Esophagus squamous epithelium (tissue), 5 donors: ENCODE measurements at places on chromosomes 16 and 17.

GRCh38 chr16:74836111-74836671, 61.6 kb upstream of the FA2H start:
- no peak for DNase-seq

DNA sequence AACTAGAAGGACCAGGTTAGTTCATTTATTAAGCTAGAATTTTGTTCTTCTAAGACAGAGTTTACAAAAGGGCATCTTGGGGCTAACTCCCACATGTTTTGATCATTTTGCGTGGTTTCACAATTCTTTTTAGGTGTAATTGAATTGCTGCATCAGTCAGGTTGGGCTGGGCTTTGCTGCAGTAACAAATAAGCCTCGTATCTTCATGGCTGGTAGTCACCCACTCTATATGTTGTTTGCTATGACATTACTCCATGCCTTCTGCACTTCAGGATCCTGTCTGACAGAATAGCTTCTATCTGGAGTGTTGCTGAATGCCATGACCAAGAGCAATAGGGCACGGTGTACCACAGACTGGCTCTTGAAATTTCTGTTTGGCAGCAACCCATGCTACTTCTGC, 10.6 kb upstream of the IRX3 start:
- no peak for DNase-seq

- no peak for DNase-seq
Observed at GRCh38 chr17:81612172-81612970, 24.5 kb downstream of the NPLOC4 start.

DNA sequence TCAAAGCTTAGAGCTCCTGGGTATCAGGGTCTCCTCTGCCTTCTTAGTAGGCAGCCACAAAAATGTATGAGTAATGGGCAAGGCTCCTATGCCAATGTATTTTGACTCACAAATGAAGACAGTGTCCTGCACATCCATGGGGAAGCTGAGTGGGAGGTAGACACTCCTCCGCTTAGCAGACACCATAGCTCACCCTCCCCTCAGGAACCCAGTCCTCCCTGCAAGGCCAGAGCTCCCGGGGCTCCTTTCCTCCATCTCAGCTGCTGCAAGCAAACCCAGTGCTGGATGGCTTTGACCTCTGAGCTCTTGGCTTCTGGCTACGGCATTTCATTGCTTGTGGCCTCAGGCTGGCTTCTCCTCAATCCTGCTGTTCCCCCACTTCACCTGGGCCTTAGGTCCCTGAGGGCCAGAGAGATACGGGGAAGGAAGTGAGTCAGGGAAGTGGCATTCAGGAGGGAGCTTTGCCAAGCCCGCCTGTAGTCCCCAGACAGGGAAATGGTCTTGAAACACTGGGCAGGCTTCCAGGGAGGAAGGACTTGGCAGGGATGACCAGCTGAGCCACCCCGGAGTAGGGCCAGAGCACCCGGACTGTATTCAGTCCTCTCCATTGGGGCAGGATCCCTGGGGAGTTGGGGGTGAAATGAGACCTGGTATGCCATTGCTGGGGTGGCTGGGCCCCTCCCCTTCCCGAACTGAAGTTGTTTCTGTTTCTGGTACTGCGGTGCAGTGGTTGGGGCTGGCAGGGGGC, 4.5 kb downstream of the ABCC3 start:
- peak; percentile 21 for DNase-seq

- DNase-seq = no peak
Observed at GRCh38 chr17:17560975-17561374, 30.5 kb downstream of the PEMT start.

- no peak for DNase-seq
Observed at GRCh38 chr17:75645889-75646637, 12.8 kb downstream of the SMIM5 start.

GRCh38 chr17:83174362-83175118, 95.1 kb downstream of the METRNL start:
- no peak for DNase-seq

DNA sequence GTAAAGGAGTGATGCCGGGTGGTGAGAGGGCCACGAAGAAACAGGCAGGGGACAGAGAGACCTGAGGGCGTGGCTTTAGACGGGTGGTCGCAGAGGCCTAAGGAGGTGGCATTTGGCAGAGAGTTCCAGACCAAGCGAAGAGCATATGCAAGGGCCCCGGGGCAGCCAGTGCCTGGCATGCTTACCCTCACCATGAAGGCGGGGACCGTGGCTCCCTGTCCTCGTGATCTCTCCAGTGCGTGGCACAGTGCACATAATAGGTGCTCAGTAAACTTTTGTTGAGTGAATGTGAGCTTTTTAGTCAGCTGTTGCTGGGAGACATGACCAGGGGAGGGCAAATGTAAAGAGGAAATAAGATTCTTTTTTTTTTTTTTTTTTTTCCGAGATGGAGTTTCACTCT, 245.6 kb upstream of the GSE1 start:
- no peak for DNase-seq

- DNase-seq = no peak
Observed at GRCh38 chr16:24493821-24494220, 45.5 kb upstream of the RBBP6 start.

GRCh38 chr17:19676896-19677295, 28.3 kb downstream of the ALDH3A2 start:
- DNase-seq = no peak

DNA sequence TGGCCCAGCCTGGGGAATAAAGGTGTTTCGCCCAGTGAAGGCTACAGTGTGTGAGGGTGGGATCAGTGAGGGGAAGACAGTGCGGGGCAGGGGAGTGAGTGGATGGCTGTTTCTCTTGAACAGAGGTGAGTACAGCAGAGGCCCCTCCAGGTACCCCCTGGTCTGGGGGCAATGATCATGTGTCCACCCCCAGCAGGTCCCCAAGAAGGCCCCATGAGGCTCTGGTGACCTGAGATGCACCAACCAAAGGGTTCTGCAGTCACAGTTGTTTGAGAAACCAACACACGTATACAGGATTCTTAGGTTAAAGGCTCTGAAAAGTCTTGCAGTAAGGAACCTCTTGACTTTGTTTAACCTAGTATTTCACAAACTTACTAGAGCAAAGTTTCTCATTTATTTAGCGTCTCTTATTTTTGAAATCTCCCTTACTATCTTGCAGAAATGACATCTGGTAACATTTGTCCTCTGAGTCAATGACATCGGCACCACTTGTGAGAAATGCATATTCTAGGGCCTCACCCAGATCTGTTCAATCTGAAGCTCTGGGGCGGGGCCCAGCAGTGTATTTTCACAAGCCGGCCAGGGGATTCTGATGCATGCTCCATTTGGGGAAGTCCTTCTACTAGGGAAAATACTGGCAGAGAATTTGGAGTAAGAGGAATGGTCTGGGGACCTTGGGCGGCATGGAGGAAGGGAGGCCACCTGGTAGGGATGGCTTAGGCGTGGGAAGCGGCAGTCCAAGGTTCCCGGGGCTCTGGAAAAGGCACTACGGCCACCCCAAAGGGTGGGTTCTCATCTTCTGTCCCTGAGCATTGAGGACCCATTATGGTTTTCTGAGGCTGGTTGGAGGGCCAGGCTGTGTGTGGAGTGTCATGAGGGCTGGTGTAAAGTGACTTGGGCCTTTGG, 217.3 kb downstream of the NTN1 start:
- no peak for DNase-seq

DNA sequence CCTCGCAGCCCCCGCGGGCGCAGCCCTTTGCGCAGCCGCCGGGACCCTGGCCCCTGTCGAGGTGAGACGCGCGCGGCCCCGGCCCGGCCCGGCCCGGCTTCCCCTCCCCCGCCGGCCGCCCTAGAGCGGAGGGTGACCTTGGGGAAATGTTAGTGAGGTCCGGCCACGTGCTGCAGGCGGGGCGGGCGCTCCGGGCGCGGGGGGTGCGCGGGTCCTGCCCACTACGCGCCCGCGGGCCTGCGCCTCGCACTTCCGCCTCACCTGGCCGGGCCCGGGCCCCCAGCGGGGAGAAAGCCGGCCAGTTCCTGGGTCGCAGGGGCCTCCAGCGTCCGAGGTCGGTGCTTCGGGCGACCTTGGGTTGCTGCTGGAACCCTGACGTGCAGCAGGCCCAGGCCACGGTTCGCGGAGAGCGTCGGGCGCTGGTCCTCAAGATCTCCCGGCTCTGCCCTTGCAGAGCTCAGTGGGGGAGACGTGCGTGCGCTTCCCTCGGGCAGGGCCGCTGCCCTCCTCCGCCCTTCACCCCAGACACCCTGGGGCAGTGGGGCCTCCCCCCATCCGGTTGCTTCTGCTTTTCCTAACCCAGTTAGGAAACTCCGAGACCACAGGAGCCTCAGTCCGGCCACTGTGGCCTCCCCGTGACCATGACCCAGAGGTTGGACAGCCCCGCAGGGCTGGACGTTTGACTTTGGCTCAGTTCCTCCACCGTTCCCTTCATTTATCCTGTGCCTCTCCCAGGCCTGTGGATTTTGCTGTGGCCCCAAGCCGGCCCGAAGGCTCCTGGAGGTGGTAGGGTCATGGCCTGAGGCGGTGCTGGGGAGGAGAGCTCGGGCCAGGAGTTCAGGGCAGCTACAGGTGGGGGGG, 791 bp downstream of the MCRIP2 start:
- DNase-seq = no peak

DNA sequence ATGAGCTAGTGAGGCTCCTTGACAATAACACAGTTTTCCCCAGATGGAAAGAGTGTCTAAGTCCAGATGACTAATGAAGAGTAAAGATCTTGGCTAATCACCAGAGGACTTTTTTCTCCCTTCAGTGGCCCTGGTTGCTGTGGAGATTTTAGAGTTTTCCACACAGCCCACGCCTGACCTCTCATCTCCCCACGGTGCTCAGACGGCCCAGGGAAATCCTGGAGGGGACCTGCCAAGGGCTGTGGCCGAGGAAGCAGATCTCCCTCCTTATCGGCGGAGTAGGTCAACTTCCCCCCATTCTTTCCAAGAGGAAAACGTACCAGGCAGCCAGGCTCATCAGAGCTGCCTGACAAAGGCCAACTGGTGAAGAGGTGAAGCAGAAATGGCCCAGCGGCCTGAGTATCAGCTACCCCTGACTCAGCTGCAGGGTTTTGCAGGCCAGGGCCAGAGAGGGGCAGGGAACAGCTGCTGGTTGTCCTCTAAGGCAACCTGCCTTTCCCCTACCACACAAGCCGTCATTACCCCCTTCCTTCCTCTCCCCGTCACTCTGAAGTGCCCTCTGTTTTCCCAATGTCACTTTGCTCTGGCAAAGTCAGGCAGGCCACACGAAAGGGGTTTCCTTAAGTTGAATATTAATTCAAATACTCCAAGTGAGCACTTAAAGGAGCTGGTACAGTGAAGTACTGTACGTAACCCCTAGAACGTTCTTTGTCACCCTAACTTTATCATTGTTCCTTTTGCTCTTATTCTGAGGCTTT, 140.2 kb upstream of the ADAMTS18 start:
- DNase-seq = no peak

GRCh38 chr16:19810817-19811731, 73.6 kb downstream of the GPRC5B start:
- no peak for DNase-seq

GRCh38 chr16:5504064-5504781, 406.6 kb upstream of the EEF2KMT start:
- no peak for DNase-seq

- DNase-seq = no peak
Observed at GRCh38 chr17:6072157-6072556, 2.0 kb downstream of the WSCD1 start.

DNA sequence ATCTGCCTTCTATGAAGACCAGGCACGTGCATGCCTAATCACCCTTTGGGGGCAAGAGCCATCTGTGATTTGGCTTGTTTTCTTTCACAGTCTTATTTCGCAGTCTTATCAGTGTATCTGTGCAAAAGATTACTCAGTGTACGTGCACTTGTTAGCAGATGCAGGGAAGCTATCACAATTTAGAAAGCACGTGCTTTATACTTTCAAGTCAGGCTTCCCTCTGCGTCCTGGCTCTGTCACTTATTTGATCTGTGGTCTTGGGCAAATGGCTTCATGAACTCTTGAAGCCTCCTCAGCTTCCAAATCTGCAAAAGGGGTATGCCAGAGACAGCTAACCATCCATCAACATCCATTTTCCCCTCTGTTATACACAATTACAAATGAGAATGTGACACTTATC, 246.4 kb downstream of the XYLT1 start:
- DNase-seq = no peak

DNA sequence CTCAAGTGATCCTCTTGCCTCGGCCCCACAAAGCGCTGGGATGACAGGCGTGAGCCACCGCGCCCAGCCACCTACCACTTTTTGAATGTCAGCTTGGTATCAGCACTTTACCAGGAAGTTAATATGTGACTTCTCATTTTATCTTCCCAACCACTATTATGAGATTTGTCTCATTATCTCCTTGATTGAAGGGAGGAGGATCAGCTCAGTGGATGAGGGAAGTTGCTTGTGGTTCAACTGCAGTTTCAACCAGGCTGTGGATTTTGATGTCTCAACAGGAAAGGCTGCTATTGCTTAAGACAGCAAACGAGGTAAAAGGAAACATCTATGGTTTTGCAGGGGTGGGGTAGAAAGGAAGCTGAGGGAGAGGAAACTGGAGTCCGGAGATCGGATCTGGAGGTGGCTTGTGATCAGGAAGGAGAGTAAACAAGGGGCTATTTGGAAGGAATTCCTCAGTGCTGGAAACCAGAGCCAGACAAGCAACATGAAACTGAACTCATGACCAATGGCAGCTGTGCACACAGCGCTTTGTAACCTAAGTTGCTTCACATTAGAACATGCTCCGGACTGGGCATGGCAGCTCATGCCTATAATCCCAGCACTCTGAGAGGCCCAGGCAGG, 180.5 kb downstream of the VPS53 start:
- DNase-seq = no peak

DNA sequence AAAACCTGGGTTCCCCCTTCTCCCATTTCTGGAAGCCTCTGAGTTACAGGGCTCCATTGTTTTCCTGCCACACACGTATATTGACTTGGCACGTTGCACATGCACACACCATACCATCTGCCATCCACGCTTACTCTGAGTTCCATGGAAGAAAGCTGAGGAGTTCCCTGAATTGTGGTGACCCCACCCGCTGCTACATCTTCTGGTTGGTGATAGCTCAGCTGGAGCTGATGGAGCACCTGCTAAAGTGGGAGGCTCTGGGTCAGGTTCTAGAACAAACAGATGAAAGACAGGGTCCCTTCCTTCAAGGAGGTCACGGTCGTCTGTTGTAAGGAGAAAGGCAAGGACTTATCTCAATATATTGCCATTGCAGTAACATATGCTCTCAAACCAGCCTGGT, 41.1 kb downstream of the TMEM11 start:
- DNase-seq = no peak

DNA sequence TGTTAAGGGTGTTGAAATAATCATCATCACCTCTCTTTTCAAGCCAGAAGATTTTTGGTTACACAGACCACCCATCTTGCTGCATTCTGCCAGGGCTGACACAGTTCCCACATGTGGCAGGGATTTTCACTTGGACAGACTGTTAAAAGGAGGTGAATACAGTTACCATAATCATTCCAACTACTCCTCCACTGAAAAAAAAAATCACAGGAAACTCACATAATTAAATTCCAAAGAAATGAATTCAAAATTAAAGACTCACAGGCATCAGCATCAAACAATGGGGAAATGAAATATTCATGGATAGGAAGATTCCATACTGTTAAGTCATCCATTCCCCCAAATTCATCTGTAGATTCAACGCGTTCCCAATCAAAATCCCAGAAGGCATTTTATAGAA, 209.4 kb downstream of the MRTFB start:
- no peak for DNase-seq

GRCh38 chr16:79041206-79041605, 559.3 kb downstream of the MAF start:
- DNase-seq = no peak
